Fibroblast of skin of scalp (primary cell): ENCODE measurements at places on chromosomes 12 and 14.

- DNase-seq = no peak
Observed at GRCh38 chr14:91253795-91254323, 9.4 kb upstream of the GPR68 start.

DNA sequence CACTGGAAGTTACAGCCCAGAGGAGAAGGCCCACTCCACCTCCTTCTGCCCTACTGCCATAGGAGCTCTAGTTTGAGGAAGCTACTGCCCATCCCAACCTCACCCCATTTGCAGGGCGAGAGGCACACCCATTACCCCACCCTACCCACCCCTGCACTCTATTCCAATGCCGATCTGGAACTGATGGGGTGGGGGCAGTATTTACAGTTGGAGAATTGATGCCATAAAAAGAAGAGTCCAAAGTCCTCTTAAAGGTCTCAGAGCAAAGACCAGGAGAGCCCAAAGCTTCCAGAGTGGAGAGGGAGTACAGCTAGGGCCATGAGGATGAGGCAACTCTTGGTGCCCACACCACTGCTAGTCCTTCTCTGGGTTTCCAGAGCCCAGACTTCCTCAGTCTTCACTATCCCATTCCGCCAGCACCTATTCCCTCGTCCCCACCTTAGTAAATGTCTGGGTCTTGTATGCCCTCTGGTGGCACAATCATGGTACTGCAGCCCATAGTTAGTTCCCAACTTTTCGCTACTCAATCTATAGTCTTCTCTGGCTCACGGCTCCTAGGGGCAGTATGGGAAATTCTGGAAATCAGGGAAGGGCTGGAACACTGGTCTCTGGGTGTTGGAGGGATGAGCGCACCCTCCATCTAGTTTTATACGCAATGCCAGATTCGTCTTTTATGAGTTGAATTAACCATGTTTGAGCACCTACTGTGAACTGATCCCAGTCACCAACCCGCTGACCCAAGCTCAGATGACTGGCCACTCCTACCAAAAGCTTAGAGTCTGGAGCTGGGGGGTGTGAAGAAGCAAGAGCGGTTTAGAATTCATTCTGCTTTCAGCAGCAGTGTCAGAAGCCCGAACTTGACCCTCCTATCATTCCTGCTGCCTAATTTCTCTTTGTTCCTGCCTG is 6.9 kb upstream of the ADCY6 start:
- DNase-seq = peak; percentile 83

GRCh38 chr12:118044075-118044474 is 16.9 kb downstream of the WSB2 start:
- DNase-seq = no peak

DNA sequence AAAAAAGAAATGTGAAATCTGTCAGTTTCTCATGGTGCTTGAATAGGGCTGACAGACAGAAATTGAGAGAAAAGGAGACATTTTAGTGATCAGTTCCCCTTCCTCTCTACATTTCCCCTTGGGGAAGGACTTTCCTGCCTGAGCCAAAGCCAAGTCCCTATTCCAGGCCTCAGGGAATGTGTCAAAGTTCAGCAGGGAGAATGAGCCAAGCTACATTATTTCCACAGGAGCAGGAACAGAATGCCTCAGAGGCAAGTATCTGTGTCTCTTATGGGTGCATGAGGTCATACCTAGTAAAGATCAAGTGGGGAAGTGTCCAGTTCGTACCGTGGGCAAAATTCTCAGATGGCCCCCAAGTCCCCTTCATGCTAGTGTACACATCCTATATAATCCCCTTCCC is 68.6 kb downstream of the IQSEC3 start:
- no peak for DNase-seq

GRCh38 chr12:58710901-58711300 is 209.4 kb downstream of the LRIG3 start:
- no peak for DNase-seq

- peak; percentile 55 for DNase-seq
Observed at GRCh38 chr14:66944872-66945271, 244.4 kb upstream of the GARIN2 start.

- no peak for DNase-seq
Observed at GRCh38 chr12:121430833-121431415, 31.0 kb downstream of the RNF34 start.

GRCh38 chr12:105279460-105280056 is 43.6 kb upstream of the APPL2 start:
- peak; percentile 60 for DNase-seq

GRCh38 chr12:2084553-2085296 is 31.9 kb downstream of the CACNA1C start:
- peak; percentile 87 for DNase-seq

DNA sequence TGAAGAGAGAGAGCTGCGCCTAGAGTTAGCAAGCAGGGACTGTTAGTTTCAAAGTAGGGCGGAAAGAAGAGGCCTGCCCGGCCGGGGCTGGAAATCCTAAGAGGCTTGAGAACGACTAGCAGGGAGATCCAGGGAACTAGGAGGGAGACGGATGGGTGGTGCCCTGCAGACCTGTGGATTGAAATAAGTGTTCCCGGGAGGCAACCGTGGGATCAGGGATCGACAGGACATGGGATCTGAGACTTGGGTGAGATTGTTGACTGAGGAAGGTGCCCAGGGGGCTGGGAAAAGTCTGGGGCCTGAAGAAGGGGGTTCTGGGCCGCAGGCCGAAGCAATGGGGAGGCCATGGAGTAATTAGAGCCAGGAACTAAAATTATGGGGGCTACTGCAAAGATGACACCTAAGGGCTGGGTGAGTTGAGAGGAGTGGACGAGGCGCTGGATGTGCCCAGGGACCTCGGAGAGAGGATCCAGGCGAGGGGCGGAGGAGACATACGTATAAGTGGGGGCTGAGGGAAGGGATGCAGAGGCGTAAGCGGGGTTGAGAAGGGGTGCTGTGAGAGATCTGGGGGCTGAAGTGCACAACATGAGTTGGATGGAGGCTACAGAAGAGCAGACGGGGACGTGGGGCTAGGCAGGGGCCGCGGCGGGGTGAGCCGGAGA is 635 bp downstream of the LTA4H start:
- DNase-seq = peak; percentile 27

DNA sequence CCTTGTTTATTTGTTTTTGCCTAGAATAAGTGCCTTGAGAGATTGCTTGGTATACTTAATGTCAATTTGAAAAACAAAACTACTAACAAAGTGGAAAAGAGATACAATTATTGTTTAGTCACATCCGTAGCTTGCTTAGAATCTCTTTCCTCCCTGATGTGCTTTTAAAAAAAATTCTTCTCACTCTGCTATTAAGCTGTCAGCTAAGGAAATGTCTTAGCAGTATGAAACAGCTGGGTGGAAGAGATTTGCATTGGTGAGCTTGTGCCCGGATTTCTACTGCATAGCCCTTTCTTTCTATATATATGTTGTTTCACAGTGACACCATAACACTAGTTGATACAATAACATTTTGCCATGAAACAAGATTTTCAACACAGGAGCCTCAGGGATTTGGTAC is 229.4 kb upstream of the RGS6 start:
- DNase-seq = no peak

DNA sequence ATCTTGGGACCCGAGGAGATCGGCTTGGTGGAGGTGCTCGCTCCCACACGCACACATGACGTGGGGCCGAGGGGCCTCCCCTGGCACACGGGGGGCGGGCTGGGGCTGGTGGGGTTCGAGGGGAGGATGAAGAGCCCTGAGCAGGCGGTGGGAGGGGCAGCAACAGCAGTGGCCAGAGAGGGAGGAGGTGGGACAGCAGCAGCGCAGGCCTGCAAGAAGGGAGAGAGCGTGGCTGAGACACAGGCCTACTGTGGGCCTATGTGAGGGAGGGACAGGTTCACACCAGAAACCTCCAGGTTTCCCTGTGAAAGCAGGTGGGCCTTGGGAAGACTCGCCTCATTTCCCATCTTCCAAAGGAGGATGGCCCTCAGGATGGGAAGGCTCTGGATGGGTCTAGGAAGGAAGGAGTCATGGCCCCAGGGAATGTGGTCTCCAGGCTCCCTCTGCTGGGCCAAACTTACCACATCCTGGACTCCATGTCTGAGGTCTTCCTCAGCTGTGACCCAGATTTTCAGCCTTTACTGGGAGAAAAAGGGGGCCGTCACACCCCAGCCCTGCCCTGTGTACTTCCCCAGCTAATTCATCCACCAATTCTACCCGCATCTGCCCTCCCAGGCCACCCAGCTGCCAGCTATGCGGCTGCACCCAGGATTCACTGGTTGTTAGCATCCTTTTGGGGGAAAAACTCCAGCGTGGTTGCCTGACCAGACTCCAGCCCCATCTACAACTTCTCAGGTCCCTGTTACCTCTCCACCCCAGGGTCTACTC is 2.8 kb downstream of the PIANP start:
- peak; percentile 78 for DNase-seq

- peak; percentile 12 for DNase-seq
Observed at GRCh38 chr14:29028973-29029582, 262.5 kb downstream of the FOXG1 start.
